ENCODE measurements at places on chromosomes 3 and 15.

DNA sequence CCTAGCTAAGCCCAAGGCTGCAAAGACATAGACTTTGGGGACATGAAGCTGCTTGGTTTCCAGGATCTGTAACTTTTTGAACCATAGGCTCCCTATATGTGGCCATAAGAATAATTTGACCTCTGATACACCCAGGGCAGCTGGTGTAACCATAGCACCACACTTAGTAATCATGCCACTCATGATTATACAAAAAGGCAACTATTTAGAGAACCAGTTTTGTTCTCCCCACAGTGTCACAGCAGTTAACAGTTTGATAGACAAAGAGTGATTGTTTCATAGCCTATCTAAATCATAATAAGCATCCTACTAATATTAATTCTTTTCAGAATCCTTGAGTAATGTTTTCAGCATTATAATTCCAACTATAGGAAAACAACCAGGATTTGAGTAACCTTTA is 334.9 kb downstream of the NEK10 start:
- no peak for DNase-seq

- DNase-seq: no peak
Observed at GRCh38 chr3:190690246-190690645, 172.2 kb downstream of the GMNC start.

DNA sequence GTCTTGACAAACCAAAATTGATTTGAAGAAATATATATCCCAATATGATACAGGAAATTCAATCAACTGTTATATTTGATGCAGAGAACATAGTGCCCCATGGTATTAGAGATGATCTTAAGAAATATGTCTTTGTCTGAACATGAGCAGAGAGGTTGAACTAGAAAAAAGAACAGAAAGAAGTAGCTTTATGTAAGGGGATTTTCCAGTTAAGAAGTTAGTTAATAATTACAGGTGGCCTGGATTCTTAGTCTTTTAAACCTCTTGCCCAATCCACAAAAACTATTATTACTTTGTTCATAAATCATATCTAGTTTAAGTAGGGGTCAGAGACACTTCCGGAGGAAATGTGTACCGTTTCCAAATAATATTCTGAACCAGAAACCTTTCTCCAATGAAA is 1186.7 kb upstream of the EPHA6 start:
- DNase-seq: no peak

DNA sequence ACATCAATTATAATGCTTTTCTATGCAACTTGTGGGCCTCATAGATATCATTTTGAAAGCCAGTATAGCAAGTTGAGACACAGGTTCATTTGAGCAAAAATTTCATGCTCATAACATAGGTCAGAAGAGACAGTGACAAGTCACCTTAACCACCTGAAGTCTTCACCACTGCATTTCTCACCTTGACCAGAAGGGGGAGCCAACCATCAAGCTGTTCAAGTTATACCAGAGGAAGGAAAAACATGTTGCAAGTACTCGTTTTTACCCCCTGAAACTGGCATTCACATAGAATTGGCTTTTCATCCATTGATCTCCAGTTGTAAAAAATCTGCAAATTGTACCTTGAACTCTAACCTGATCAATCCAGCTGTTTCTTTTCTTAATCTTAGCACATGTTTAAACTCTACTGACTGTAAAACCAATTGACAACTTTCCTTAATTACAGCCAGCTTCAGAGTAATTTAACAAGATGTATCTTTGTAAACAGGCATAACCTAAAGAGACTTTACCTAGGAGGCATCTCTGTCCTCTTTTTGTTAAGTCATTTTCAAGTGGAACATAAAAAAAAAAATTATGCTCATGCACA is 1.4 kb downstream of the LMOD3 start:
- DNase-seq: peak; percentile 78

- DNase-seq: no peak
Observed at GRCh38 chr15:73800662-73801345, 47.7 kb upstream of the INSYN1 start.

Measured in endothelial cell (in vitro differentiated cells).